ENCODE measurements at places on chromosomes 7 and 10. TPM values are rescaled to one million over a fixed set of nuclear protein-coding genes. Genes with fewer than 3 reads are reported as not detected.

DNA sequence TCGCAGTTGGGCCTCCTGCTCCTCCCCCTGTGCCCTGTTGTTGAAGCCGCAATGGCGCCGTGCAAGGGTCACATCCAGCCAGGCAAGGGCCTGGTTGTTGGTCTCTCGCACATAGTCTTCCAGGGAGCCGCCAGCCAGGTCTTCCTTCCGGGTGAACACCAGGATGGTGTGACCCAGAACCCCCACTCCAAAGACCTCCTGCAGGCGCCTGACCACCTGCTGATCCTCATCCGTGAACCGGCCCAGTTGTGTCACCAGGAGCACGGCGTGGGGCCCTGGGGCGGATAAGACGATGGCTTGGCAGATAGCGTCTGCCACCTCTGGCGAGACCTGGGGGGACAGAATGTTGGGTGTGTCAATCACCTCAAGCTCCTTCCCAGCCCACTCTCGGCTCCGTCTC is 4.2 kb downstream of the GIMAP6 start:
- H3K27me3 ChIP-seq, result no peaks in the 10 kb centered on the region
- no peak overlapping the region for H3K27ac ChIP-seq
- H3K4me3 ChIP-seq, result no peak overlapping the region
- peaks cover 86% of the 10 kb centered on the region for H3K36me3 ChIP-seq

Gene OR2A7
- 2.2 TPM for total RNA-seq

DNA sequence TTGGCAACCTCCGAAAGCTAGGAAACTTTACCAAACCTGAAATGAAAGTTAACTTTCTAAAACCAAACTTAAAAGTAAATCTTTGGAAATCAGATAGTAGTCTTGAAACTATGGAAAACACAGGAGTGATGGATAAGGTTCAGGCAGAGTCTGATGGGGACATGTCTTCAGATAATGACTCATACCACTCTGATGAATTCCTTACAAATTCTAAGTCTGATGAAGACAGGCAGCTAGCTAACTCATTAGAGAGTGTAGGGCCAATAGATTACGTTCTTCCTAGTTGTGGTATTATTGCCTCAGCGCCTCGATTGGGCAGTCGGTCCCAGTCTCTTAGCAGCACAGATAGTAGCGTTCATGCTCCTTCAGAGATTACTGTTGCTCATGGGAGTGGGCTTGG is 45.9 kb downstream of the MCMBP start:
- no peak for DNase-seq
- H3K4me3 ChIP-seq, result no peak overlapping the region
- no peaks in the 10 kb centered on the region for H3K27me3 ChIP-seq
- peaks cover 64% of the 10 kb centered on the region for H3K36me3 ChIP-seq

DNA sequence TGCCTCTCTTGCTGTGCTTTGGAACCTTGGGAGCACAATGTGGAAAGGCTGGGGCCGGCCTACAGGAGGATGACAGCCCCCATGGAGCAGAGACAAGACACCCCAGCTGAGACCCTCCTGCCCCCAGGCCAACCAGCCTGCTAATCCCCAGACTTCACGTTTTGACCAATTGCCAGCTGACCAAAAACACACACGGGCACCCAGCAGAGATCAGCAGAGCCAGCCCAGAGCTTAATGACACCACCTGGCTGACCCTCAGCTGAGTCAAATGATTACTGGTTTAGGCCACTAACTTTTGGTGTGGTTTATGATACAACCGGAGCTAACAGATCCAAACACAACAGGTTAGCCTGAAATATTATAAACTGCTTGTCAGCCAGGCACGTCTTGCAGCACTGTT is 111.2 kb upstream of the KIF5B start:
- peaks cover 6% of the 10 kb centered on the region for H3K27me3 ChIP-seq
- DNase-seq, result no peak
- peaks cover 4% of the 10 kb centered on the region for H3K4me1 ChIP-seq
- H3K36me3 ChIP-seq, result no peaks in the 10 kb centered on the region
- H3K27ac ChIP-seq, result no peak overlapping the region
- H3K4me3 ChIP-seq, result no peak overlapping the region

Gene LGI1
- total RNA-seq, result not detected

Gene C10orf143
- 3.1 TPM for total RNA-seq

DNA sequence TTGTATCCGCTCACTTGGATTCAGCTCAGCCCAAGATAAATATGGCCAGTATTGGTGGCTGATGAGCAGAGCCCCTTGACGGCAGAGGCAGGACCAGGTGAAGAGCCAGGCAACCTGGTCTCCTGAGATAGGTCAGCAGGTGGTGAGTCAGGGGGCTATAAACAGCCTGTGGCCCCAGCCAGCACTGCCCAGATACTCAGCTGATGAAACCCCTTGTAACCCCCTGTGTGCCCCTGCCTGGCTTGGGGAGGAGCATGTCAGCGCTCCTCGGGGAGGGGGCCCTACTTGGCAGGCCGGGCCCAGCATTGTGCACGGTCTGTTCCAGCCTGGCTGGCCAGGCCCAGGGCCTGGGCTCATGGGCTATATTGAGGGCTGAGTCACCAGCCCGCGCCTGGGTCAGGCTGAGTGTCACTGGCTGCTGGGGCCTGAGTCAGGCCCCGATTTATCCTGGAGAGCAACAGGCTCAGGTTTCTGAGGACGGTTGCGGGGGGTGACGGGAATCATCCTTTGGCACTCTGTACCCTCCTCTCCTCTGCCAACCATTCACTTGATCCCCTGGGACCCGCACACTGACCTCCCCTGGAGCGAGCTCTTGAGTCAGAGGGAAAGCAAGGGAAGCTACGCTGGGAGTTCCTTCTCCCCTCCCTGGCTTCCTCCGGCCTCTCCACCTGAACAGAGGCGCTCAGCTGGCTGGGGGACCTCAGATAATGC is 2.8 kb upstream of the FLNC start:
- DNase-seq, result no peak
- peaks cover 34% of the 10 kb centered on the region for H3K27me3 ChIP-seq
- H3K4me3 ChIP-seq, result no peak overlapping the region
- peaks cover 6% of the 10 kb centered on the region for H3K4me1 ChIP-seq
- H3K36me3 ChIP-seq, result no peaks in the 10 kb centered on the region

- H3K4me3 ChIP-seq, result no peak overlapping the region
- H3K36me3 ChIP-seq, result no peaks in the 10 kb centered on the region
Observed at GRCh38 chr7:3206771-3207191, 94.3 kb upstream of the SDK1 start.

GRCh38 chr7:80063834-80064233 is 70.8 kb upstream of the GNAI1 start:
- no peak overlapping the region for H3K27ac ChIP-seq
- H3K4me1 ChIP-seq, result no peaks in the 10 kb centered on the region
- peaks cover 4% of the 10 kb centered on the region for H3K27me3 ChIP-seq
- H3K4me3 ChIP-seq, result no peak overlapping the region
- no peak for DNase-seq
- H3K36me3 ChIP-seq, result no peaks in the 10 kb centered on the region

DNA sequence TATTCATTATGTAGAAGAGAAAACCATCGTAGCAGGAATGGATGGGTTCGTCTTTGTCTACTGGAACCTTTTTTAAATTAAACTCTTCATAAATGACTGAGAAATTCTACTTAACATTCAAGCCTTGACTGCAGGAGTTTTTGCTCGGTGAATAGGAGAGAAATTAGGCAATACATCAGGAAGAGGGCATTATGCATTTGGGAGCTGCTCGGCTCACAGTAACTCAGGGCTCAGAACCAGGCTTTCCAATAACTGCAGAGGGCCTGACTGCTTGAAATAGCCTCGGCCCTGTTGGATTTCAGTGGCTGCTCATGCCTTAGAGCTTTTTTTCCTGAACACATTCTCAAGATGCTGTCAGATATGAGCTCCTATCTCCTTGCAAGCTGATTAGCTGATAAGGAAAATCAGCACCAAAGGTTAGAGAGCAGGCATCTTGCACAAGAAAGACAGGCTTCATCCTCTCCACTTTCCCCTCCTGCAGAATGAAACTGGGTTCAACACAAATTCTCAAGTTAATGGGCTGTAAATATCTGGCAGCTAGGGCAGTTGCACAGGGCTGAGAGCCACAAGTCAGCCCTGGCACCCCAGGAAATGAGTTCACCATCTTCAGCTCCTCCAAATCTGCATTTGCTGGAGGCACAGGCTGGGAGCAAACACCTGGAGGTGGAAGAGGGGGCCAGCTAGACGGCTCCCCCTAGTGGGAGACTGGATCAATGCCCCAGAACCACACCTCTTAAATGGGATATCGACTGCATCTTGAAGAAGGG is 24.3 kb downstream of the TECTB start:
- peaks cover 14% of the 10 kb centered on the region for H3K27me3 ChIP-seq
- no peak overlapping the region for H3K27ac ChIP-seq
- peaks cover 2% of the 10 kb centered on the region for H3K4me1 ChIP-seq
- H3K4me3 ChIP-seq, result no peak overlapping the region

DNA sequence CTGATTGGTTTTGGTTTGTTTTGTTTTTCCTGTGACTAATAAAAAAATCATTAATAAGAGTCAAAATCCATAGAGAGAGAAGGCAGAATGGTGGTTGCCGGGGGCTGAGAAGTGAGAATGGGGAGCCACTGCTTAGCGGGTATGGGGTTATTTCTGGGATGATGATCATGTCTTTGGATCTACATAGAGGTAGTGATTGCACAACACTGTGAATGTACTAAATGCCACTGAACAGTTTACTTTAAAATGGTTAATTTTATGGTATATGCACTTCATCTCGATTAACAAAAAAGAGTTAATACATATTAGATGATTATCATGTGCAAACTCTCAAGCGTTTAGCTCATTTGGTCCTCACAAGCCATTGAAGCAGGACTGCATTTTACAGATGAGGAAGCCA is 342.9 kb downstream of the ELMO1 start:
- H3K36me3 ChIP-seq, result peaks cover 32% of the 10 kb centered on the region
- H3K27me3 ChIP-seq, result no peaks in the 10 kb centered on the region
- peaks cover 28% of the 10 kb centered on the region for H3K4me1 ChIP-seq
- no peak for DNase-seq
- H3K27ac ChIP-seq, result no peak overlapping the region

GRCh38 chr7:20176578-20177242 is 40.5 kb downstream of the MACC1 start:
- H3K27me3 ChIP-seq, result no peaks in the 10 kb centered on the region
- H3K4me1 ChIP-seq, result no peaks in the 10 kb centered on the region
- no peak for DNase-seq
- H3K27ac ChIP-seq, result no peak overlapping the region
- no peak overlapping the region for H3K4me3 ChIP-seq

Gene UCMA
- total RNA-seq, result not detected

GRCh38 chr7:2017481-2017891 is 215.3 kb downstream of the MAD1L1 start:
- H3K36me3 ChIP-seq, result no peaks in the 10 kb centered on the region
- H3K4me3 ChIP-seq, result no peak overlapping the region
- peaks cover 17% of the 10 kb centered on the region for H3K4me1 ChIP-seq

GRCh38 chr7:98761225-98761624 is 108.6 kb downstream of the TMEM130 start:
- H3K4me3 ChIP-seq, result no peak overlapping the region
- DNase-seq, result no peak
- H3K27me3 ChIP-seq, result no peaks in the 10 kb centered on the region
- no peak overlapping the region for H3K27ac ChIP-seq

GRCh38 chr10:299969-300368 is 164.7 kb downstream of the ZMYND11 start:
- H3K4me1 ChIP-seq, result no peaks in the 10 kb centered on the region
- no peaks in the 10 kb centered on the region for H3K36me3 ChIP-seq
- DNase-seq, result no peak

- peaks cover 2% of the 10 kb centered on the region for H3K36me3 ChIP-seq
- H3K4me3 ChIP-seq, result no peak overlapping the region
- no peak overlapping the region for H3K27ac ChIP-seq
- H3K4me1 ChIP-seq, result peaks cover 10% of the 10 kb centered on the region
- H3K27me3 ChIP-seq, result no peaks in the 10 kb centered on the region
Observed at GRCh38 chr7:16718111-16718656, 35.4 kb upstream of the TSPAN13 start.

GRCh38 chr10:122352817-122353525 is 21.5 kb upstream of the PLEKHA1 start:
- no peaks in the 10 kb centered on the region for H3K36me3 ChIP-seq
- no peak for DNase-seq
- no peaks in the 10 kb centered on the region for H3K4me1 ChIP-seq
- H3K27ac ChIP-seq, result no peak overlapping the region
- peaks cover 10% of the 10 kb centered on the region for H3K27me3 ChIP-seq

DNA sequence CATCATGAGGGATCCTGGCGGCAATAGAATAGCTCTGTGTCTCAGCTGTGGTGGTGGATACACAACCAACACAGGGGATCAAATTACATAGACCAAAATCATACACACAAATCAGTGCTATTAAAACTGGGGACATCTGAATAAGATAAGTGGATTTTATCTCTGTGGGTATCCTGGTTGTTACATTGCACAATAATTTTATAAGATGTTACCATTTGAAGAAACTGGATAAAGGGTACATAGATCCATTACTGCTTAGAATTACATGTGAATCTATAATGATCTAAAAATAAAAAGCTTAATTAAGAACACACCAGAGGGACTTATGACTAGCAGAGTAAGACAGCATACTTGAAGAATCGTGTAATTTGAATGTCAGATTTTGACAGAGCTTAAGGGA is 8.2 kb upstream of the FAM3C start:
- no peak overlapping the region for H3K4me3 ChIP-seq
- no peak overlapping the region for H3K27ac ChIP-seq
- no peaks in the 10 kb centered on the region for H3K27me3 ChIP-seq

DNA sequence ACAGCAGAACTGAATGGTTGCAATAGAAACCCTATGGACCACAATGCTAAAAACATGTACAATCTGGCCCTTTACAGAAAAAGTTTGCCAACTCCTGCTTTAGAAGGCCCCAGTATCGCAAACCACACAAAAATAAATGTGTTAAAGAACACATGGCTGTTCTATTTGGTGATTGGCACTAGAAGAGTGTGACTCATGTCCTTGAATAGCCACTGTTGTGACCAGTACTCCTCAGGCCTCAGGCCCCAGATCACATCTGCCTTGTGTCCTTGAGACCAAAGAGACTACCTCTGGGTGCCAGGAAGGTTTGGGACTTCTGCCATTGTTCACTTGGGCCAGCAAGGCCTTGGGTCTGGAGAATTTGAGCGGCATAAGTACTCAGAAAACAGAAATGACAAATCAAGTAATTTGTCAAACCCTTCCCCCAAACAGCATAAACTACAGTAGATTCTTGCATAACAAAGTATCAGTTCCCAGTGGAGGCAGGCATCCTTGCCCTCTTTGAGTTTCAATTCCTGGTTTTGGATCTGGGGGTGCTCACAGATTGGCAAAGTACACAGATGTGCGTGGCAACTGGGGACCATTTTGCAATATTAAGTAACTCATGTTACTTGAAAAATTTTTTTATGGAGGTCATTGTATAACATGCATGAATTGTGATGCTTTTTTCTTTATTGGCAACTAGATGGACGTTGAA is 50.2 kb downstream of the MTURN start:
- H3K27me3 ChIP-seq, result no peaks in the 10 kb centered on the region
- H3K4me1 ChIP-seq, result no peaks in the 10 kb centered on the region
- H3K4me3 ChIP-seq, result no peak overlapping the region
- H3K36me3 ChIP-seq, result no peaks in the 10 kb centered on the region

GRCh38 chr7:16345979-16346958 is 75.1 kb downstream of the CRPPA start:
- H3K4me3 ChIP-seq, result no peak overlapping the region
- no peaks in the 10 kb centered on the region for H3K36me3 ChIP-seq
- H3K27me3 ChIP-seq, result no peaks in the 10 kb centered on the region
